HFFc6 (cell line): ENCODE measurements at places on chromosomes 2 and 18.

GRCh38 chr2:177900082-177900481 lies 172.5 kb downstream of the PDE11A start:
- peak; percentile 7 for DNase-seq

- no peak for DNase-seq
Measured at GRCh38 chr2:118973542-118973951, 31.6 kb downstream of the MARCO start.

GRCh38 chr2:224004105-224004695 lies 34.9 kb downstream of the SERPINE2 start:
- no peak for DNase-seq

DNA sequence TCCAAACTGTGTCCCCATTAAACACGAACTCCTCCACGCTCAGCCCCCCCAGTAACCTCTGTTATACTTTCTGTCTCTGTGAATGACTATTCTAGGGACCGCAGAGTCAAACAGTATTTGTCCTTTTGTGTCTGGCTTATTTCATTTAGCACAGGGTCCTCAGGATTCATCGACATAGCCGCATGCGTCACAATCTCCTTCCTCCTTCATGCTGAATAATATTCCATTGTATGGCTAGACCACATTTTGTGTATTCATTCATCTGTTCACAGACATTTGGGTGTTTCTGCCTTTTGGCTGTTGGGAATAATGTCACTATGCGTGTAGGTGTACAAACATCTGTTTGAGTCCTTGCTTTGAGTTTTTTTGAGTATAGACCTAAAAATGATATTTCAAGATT lies 80.9 kb downstream of the SH3RF3 start:
- DNase-seq = no peak

DNA sequence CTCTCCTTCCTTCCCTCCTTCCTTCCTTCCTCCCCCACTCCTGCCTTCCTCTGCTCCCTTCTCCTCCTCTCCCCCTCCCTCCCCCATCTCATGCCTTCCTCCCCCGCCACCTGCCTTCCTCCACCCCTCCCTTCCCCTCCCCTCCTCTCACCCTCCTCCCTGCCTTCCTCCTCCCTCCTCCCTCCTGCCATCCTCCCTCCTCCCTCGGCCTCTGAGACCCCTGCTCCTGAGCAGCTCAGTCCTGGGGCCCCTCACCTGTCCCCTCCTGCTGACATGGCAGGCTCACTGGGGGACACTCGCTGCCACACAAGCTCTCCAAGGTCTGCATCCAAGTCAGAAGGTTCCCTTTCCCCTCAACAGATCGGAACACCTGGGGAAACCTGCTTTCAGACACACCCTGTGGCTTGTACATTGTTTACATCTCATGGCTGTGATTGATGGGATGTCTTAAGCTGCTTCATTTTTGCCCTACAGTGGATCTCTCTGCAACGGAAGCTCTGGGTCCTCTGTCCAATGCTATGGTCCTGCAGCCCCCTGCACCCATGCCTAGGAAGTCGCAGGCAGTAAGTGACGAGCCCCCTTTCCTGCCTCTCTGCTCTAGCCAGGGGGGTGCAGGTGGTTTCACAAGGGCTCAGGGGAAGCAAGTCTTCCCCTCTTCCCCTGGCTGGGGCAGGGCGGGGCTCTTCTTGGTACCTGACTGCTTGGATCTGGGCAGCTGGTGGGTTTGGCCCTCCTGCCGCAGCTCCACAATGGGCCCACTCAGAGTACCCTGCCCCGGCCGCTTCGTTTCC lies 22.9 kb downstream of the ITGB1BP1 start:
- no peak for DNase-seq
